Germinal center (tissue), 1 donor: ENCODE measurements at places on chromosomes 5 and 9.

DNA sequence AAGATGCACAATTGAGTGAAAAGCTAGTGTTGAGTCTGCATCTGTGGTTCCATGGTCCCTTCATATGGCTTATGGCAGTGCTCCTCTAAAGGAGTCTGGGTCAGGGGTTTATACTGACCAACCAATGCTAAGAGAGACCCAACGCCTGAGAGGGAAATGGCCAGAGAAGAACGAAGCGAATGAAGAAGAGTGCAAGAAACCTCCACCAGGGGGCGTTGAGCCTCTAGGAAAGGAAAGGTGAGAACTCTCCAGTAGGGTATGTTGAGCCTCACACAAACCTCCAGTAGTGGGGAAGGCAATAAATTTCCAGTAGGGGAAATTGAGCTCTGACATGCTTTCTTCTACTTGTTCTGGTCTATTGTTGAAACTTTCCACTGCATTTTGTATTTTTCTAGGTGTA is 470.6 kb downstream of the PRDM9 start:
- no peak for DNase-seq

DNA sequence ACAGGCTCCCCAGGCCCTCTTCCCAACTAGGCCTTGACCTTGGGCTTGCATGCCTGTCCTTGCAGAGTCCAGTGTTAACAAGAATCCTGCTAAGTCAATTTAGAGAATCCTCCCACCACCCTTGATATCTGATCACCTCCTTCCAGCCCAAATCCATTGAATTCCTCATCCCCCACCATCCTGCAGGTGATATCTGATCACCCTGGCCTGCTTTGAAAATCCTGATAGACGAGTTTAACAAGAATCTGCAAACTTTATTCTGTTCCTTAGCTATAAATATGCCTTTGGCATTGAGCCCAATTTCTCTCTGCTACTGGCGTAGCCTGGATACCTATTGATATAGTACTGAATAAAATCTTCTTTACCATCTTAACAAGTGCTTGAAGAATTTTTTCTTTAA is 125.5 kb downstream of the DIRAS2 start:
- DNase-seq = no peak

GRCh38 chr9:115353681-115354080 is 235.7 kb upstream of the TNC start:
- DNase-seq = no peak

DNA sequence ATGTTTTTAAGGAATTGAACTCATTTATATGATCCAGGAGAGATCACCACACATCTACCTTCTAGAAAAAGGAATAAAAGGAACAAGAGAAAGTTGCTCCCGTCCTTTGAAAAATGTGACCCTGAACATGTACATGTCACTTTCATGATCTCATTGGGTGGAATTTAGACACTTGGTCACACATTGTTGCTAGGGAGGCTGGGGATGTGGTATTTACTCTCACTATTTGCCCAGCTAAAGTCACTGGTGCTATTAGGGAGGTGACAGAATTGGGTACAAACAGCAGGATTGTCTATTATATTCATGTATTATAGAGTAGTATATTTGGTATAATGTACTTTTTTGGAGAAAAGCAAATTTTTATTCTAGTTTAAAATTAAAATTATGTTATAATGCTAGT is 2.1 kb upstream of the CDH10 start:
- DNase-seq = no peak

GRCh38 chr9:4994166-4994890 is 9.3 kb downstream of the JAK2 start:
- DNase-seq = no peak

- DNase-seq = no peak
These were observed 472.1 kb downstream of the DMRT2 start for GRCh38 chr9:1522219-1522767.

GRCh38 chr5:100634937-100635534 is 99.9 kb downstream of the FAM174A start:
- DNase-seq = no peak

DNA sequence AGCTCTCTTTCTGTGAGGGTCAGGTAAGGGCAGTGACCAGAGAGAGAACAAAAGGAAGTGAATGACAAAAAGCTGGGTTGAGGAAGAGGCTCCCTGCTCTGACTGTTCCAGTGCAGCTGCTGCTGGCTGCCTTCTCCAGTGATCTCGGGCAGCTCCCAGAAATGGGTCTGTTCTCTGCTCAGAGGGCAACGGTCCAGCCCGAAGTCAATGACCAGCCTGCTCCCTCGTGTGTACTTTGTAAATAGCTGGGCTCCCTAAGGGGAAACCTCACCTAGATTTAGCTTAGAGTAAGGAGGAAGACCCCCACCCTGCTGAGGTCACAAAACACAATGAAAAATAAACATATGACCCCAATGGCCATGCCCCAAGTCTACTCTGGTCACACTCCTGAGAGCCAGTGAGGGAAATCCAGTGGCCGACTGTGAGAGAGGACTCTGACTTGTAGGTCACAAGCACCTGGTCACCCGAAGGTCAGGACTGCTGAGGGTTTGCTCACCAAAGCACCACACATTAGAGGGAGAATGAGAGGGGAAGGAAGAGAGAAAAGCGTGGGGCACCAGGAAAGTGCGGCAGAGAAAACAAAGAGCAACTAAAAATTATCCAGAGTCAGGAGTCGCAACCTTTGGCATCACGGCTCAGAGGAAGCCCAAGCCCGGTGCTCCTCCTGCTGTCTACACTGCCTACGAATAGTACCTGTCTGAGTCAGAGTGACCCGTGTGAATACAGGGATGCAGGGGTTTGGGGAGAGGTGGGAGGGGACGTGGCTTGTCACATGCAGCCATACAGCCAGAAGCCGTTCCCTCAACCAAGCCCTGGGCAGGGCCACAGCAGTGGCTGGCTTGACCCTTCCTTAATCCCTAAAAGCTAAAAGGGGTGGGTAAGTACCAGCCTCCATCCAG is 19.8 kb downstream of the NIPAL4 start:
- DNase-seq = no peak

GRCh38 chr9:72478966-72479365 is 42.4 kb upstream of the TMC1 start:
- DNase-seq = no peak

GRCh38 chr5:45162974-45163373 is 354.2 kb downstream of the MRPS30 start:
- no peak for DNase-seq

GRCh38 chr9:92094655-92095054 is 20.6 kb downstream of the SPTLC1 start:
- no peak for DNase-seq

- DNase-seq = no peak
These were observed 30.2 kb upstream of the SMC5 start for GRCh38 chr9:70228611-70229010.

DNA sequence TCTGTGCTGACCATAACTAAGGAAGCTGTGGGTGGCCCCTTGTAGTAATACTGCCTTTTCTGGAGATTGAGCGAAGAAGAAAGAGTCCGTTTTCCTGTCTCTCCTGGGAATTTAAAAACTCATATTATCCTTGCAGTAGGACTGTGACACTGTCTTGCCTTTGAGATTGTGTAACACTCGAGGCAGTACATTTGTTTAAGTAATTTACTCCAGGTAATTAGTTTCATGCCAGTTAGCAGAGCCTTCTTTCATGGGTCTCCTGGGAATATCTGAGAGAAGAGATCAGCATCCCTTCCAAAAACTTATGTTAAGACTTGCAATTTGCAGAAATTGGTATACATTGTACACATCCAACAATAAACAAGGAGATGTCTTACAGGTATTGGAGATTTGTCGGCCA is 405.6 kb downstream of the DMRT2 start:
- no peak for DNase-seq

GRCh38 chr9:127779136-127779981 is 893 bp upstream of the SH2D3C start:
- DNase-seq = peak; percentile 74

DNA sequence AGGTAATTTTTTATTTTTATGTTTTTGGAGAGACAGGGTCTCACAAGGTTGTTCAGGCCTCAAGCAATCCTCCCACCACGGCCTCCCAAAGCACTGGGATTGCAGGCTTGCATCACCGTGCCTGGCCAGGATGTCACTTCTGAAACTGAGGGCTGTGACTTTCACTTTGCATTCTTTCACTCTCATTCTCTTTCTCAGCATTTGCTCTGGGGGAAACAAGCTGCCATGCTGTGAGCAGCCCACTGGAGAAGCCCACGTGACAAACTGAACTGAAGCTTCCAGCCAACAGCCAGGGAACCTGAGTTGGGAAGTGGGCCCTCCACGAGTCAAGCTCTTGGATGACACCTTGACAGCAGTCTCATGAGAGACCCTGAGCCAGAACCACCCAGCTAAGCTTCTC is 109.4 kb downstream of the C5orf15 start:
- DNase-seq = no peak

GRCh38 chr9:133970581-133971058 is 21.5 kb downstream of the VAV2 start:
- DNase-seq = no peak

DNA sequence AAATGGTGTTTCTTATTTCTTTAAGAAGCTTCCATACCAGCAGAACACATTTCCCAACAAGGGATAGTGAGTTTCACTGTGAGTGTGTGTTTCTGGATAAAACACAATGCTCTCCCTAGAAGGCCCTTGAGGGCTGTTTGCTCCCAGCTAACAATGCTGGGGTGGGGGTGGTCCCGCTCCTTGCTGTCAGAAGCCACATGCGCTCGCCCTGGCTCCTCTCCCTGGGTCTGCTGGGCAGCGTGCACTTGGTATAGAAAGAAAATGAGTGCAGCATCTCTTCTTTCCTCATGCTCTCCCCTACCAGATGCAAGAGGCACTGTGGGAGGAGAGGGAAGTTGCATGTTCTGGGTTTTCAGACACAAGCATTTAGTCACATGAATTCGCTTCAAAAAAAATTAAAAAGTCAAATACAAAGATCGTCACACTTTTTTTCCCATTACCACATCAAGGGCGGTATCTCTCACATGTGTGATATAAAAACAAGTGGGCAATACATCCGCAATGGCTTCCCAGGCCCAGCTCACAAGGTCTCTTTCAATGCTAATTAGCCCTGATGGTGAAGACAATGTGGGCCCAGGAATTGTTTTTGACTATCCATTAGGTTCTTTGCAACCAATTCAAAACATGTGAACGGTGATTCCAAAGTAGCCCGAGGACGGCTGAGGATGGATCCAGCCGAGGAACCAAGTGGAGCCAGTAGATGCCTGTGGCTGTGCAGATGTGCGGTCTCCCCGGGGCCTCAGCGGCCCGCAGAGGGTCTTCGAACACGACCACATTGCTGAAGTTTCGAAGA is 603.6 kb downstream of the IRX1 start:
- no peak for DNase-seq

- DNase-seq = peak; percentile 38
These were observed 4.6 kb upstream of the FEM1C start for GRCh38 chr5:115549154-115549553.

- no peak for DNase-seq
These were observed 13.8 kb upstream of the ERGIC1 start for GRCh38 chr5:172820046-172820767.

DNA sequence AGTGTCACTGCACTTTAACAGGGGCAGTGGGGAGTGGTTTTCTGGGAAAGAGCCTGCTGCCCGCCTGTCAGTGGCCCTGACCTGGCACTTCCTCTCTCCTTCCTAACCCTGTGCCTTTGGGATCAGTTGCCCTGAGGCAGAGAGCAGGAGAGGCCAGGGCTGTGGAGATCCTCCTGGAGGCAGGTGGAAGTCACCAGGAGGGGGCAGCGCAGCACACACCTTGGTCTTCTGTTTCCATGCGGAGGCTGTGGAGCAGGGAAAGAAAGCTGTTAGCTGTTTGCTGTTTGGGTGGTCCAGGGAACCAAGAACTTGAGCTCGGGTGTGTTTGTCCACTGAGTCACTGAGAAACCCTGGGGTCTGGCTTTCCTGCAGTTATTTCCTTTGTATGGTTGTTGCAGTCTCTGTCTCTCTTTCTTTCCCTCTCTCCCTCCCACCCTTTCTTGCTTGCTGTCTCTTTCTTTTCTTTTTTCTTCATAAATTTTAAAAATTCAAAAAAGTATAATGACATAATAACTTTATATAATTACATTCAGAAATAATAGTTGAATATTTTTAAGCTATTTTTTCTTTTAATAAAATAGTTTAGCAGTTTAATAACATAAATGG is 28.1 kb downstream of the NTRK2 start:
- peak; percentile 28 for DNase-seq

- no peak for DNase-seq
These were observed 17.4 kb upstream of the FCN1 start for GRCh38 chr9:134935056-134935640.

GRCh38 chr9:119768266-119768665 is 399.0 kb upstream of the BRINP1 start:
- DNase-seq = no peak

- no peak for DNase-seq
These were observed 270.4 kb downstream of the ARHGAP26 start for GRCh38 chr5:143040622-143041021.

GRCh38 chr5:140362875-140363630 is 3.1 kb downstream of the SLC4A9 start:
- peak; percentile 84 for DNase-seq

DNA sequence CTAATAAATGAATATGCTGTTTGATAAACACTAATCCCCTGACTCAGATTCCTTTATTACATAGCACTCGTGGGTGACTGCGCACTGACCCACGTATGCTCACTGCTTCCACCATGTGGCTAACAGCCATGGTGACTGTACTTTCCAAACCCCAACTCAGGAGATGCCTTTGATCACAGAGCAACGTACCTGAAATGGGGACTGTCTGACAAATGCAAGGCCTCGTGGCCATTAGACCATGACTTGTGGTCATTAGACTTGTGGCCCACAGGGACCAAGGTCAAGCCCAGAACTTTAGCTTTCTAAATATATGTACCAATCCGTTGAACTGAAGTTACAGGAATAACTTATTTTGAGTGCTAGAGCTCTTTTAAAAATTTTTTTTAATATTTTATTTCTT is 46.6 kb downstream of the CYFIP2 start:
- DNase-seq = peak; percentile 75

GRCh38 chr5:111225926-111226325 is 1.7 kb downstream of the CAMK4 start:
- DNase-seq = no peak

- no peak for DNase-seq
These were observed 37.0 kb downstream of the NR6A1 start for GRCh38 chr9:124733964-124734740.

GRCh38 chr9:38440516-38440915 is 16.3 kb upstream of the IGFBPL1 start:
- DNase-seq = no peak

DNA sequence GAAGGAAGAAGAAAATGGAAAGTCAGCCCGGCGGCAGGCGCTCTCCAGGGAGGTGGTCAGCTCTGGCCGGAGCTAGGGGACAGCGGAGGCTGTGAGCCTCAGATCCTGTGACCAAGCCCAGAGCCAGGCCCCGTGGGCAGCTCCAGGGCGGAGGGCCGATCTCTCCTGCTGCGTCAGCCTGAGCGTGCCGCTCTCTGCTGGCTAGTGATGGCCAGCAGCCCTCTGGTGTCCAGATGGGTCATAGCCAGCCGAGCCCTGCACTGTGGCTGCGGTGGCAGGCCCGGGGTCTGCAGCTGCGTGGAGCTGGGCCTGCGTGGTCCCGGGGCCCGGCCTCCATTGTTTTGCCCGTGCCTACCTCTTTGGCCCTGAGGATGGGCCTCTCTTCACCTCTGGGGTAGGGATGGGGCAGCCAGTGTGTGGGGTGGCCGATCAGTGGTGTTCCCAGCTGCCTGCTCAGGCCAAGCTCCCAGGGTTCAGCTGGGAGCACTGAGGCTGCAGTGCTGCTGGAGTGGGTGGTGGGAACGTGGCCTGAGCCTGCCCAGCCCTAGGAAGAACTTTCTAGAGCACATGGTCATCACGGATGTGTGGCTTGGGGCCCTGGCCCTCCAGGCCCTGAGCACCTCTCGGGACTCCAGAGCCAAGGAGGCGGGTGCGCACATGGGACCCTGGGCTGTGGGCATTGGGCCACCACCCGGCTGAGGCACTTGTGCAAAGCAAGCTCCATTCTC is 17.1 kb upstream of the NRARP start:
- DNase-seq = no peak
